ENCODE measurements at places on chromosomes 3 and 15.

DNA sequence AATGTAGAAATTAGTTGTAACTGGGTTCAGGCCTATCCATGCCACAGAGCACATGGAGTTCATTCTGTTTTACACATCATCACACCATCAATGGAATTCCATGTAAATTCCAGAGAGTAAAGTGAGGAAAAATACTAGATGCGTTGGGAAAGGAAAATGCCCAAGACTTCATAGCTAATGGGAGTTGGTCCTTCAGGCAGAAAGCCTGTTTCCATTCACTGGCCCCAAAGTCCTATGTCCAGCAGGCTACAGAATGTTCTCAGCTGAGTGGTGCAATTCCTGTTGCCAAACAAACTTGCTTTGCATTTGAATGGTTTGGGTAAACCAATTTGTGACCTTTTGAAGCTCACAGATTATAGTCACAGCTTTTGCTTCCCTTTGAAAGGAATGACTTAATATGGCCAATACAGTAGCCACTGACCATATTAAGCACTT lies 164.6 kb upstream of the PFN2 start:
- no peak for DNase-seq

DNA sequence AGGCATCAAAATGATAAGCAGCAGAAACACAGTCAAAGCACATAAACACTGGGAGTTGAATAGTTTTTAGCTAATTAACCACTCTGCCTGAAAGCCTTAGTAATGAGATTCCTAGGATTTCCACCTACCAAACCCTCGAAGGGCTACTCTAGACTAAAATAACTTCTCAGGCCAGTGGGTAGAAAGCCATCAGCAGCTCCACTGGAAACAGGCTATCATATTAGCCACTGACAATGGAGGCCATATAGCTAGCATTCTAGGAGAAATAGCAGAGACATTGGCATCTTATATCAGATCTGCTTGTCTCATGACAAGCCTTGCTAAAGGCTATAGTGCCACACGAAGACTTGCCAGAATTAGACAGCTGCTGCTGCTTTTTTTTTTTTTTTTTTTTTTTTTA lies 4.5 kb upstream of the CAPN3 start:
- DNase-seq = no peak

- no peak for DNase-seq
Observed at GRCh38 chr3:185929192-185930151, 8.3 kb downstream of the TRA2B start.

DNA sequence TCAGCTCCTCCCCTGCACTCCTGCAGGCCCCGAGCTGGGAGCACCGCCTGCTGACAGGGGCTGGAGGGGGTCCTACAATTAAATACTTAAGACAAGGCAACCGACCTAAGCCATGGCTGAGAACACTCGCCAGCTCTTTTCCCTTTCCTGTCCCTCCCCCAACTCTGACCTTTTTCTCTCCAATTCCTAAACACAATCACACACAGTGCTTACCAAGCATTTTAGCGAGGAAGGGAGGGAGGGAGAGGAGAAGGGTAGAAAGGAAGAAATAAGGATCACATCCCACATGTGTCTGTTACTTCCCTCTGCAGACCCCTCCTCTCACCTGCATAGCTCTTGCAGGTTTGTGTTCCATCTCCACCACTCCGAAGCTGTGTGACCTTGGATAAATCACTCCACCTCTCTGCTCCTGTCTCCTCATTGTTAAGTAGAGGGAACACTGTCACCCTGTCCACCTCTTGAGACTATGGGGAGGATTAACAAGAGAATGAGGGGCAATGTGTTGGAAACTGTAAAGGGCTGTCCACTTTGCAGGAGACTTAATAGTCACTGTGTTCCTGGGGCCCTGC lies 63.6 kb downstream of the CYP11A1 start:
- DNase-seq = no peak

- no peak for DNase-seq
Observed at GRCh38 chr3:72426618-72427397, 421.4 kb downstream of the SHQ1 start.

DNA sequence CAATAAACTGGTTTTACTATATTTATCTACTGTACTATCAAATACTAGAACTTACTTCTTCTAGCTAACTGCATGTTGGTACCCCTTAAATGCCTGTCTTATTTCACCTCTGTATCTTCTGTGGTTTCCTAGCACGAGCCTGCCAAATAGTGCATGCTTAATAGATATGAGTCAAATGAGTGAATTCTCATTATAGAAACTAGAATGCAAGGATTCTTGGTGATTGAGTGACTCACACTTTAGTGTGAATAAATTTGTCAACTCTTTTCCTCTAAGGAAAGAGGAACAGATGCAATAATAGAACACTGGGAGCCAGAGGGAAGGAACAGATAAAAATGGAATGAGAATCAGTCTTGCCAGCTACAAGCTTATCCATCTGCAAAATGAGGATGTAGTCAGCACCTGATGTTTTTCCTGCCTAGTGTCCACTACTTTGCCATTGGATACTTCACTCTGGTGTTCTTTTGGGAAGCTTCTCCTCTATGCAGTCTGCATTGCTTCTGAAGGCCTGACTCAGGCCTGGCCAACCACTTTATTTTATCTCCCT lies 189.1 kb upstream of the CADPS start:
- no peak for DNase-seq

- DNase-seq = no peak
Observed at GRCh38 chr3:11282250-11283138, 10.3 kb downstream of the ATG7 start.

DNA sequence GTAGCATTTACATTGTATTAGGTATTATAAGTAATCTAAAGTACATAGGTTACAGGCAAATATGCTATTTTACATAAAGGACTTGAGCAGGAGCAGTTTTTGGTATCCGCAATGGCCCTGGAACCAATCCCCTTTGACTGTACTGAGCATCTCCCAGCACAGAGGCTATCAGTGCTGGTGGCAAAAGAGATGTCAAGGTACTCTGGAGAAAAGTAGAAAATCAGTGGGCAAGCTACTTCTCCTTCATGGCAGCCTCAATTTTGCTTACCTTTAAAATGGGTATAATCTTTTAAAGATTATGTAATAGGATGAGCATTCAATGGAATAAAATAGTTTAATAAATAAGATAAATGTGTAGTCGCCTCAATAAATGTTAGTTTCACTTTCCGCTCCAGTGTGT lies 56.7 kb upstream of the LMCD1 start:
- no peak for DNase-seq

DNA sequence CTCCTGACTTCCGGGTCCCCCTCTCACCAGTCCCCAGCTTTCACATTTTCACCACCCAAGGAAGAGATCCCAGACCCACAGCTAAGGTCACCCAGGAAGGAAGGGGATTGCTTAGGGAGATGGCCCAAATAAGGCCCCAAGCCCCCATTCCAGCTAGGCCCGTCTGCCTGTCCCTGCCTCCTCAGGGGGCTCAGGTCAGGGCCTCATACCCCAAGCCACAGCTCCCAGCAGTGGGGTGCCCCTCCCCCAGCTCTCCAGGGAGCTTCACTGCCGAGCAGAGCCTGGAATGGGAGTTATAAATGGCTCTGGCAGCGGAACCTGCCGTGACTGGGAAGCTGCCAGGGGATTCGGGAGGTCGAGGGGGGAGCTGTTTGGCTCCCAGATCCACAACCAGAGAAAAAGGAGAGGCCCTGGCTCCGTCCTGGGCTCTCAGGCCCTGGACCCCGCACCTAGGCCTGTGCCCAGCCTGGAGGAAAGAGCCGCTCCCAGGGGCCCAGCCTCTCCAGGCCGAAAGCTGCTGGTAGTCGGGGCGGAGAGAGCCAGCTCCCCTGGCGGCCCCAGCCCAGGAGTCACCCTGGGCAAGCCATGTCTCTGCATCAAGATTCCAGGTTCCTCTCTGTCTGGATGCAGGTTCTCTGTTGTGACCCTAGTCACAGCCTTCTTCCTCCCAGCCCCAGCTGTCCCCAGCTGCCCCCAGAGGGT lies 550 bp downstream of the CCDC9B start:
- no peak for DNase-seq

- no peak for DNase-seq
Observed at GRCh38 chr15:63358241-63359029, 23.2 kb downstream of the CA12 start.

- no peak for DNase-seq
Observed at GRCh38 chr3:177978946-177979345, 557.3 kb upstream of the KCNMB2 start.

- DNase-seq = no peak
Observed at GRCh38 chr3:151268267-151269235, 9.8 kb downstream of the P2RY14 start.

GRCh38 chr3:121508389-121508788 lies 37.4 kb downstream of the POLQ start:
- no peak for DNase-seq

GRCh38 chr3:111956995-111957734 lies 21.7 kb upstream of the ABHD10 start:
- DNase-seq = no peak

DNA sequence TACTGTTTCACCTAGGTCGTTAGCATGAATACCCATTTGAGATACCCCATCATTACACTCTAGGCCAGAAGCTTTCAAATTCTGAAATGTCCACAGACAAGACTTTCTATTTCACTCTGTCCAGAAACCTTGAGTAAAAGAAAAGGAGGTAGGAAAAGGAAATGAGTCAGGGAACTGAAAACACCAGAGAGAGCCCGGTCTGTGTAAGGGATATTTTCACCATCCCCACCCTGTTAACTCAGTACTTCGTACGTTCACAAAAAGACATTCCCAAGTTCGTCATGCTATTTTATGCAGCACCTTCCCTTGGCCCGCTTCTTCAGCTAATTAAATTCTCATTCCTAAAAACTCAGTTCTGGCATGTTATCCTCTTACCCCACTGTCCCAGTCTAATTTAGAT lies 89.4 kb upstream of the SOX2 start:
- no peak for DNase-seq

DNA sequence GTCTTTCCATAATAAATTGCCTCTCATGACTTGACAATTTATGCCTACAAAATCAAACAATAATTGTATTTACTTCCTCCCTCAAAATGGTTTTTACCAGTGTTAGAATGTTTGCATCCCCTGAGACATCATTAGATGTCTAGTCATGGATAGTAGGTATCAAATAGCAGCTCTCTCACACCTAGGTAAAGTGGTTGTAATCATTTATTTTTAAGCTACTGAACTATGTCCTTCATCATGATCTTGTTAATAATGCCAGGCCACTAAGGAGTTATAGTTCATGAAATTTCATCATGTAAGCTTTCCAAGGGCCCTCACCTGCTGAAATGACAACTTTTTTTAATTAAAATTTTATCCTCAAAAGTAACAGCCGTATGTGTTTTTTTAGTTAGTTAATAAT lies 134.1 kb downstream of the ARPP21 start:
- no peak for DNase-seq

DNA sequence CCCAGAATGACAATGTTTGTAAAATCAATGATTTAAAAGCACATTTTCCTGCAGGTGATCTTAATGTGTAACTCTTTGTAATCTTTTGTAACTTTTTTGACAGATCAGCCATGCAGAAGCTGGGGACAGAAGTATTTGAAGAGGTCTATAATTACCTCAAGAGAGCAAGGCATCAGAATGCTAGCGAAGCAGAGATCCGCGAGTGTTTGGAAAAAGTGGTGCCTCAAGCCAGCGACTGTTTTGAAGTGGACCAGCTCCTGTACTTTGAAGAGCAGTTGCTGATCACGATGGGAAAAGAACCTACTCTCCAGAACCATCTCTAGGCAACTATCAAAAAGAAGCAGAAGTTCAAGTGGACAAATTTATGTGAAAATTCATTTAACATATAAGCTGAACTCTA lies 32.1 kb upstream of the NUDT16 start:
- no peak for DNase-seq

GRCh38 chr15:71571641-71572040 lies 238.7 kb upstream of the NR2E3 start:
- DNase-seq = no peak

DNA sequence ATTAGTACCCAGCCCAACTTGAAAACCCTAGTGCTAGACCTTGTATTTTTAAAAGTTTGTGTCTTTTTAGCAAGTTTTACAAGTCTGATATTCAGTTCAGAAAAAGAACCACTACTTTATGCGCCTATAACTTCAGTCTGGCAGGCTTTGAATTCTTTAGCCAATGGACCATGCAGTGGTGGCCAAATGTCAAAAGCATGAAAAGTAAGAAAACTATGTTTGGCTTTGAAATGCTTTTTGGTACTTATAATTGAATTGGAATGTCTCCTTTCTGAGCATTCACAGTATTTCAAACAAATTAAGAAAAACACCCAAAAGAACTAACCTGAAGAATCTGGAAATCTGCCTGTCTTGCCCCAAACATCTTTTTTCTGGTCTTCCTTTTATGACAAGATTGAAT lies 12.8 kb downstream of the WDR48 start:
- no peak for DNase-seq

- DNase-seq = no peak
Observed at GRCh38 chr3:194690501-194691372, 5.1 kb downstream of the FAM43A start.

GRCh38 chr3:147341727-147342126 lies 64.6 kb downstream of the ZIC4 start:
- no peak for DNase-seq
